Stimulated activated CD8-positive, alpha-beta memory T cell treated with anti-CD3 and anti-CD28 coated beads, Interleukin-4, amount 100 ng/mL, for 1 hour (primary cell): ENCODE measurements at places on chromosomes 12 and 14.

DNA sequence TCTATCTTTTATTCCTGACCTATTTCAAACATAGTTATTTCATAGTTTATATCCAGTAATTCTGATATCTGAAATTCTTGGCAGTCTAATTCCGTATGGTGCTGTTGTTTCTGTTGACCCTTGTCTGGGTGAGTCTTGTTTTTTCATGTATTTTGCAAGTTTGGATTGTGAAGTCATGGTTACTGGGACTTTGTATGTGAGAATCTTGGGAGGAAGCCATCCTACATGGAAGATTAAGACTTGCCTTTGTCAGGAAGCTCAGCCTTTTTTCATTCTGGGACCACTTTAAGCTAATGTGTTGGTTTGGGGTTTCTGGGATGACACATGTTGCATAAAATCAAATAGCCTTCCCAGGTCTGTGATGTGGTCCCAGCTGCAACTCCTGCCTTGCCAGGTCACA, 191.6 kb upstream of the E2F7 start:
- DNase-seq: no peak

- no peak for DNase-seq
Measured at GRCh38 chr12:49651855-49652254, 28.5 kb downstream of the PRPF40B start.

GRCh38 chr14:99737451-99737951, 53.4 kb downstream of the CYP46A1 start:
- DNase-seq: no peak

DNA sequence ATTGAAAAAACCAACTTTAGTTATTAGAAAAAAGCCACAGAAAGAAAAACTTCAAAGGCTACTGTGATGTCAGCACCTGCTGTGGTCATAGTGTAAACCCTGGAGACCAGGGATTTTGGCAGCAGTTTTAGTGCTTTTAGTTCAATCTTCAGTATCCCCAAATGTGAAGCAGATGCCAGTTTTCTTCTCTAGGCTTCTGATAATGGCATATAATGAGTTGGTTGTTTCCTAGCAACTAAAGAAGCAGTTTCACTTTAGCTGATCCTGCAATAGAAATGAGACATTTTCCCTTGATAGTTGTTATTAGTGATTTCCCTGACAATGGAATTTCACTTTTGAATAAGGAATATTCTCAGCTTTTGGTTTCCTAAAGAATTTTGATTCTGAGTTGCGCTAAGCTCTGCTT, 131.2 kb downstream of the NUBPL start:
- no peak for DNase-seq

GRCh38 chr12:78863482-78864402, 832 bp upstream of the SYT1 start:
- DNase-seq: no peak

DNA sequence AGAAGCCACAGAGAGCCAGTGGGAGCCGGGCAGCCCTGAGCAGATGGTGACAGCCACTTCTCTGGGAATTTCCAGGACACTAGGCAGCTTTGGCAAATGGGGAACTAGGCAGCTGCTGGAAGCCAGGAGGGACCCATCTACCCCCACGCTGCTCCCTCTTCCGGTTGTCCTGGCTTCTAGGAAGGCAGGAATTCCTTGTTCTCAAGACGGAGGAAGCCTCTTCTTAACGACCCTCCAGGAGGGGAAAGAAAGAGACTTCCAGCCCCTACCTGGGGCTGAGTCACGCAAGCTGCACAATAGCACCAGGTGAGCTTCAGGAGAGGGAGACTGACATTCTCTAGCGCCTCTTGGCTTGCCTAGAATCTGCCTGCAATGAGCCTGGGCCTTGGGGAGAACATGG, 141.5 kb downstream of the ANO2 start:
- no peak for DNase-seq

DNA sequence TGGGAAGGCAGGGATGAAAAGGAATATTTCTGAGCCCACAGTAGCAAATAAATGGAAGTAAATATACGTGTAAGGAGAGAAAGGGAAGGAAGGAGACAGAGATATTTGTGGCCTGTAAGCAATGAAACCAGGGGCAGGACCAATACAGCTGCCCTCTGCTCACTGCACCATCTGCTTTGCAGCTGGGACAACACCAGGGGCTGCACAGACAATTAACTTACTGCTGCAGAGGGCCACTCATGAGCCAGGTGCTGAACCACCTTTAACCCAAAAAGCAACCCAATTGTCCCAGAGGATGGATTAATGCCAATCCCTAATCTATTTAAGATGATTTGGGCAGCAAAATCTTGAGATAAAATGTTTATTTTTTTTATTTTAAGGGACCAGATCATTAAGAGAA, 30.6 kb upstream of the TMX1 start:
- no peak for DNase-seq

DNA sequence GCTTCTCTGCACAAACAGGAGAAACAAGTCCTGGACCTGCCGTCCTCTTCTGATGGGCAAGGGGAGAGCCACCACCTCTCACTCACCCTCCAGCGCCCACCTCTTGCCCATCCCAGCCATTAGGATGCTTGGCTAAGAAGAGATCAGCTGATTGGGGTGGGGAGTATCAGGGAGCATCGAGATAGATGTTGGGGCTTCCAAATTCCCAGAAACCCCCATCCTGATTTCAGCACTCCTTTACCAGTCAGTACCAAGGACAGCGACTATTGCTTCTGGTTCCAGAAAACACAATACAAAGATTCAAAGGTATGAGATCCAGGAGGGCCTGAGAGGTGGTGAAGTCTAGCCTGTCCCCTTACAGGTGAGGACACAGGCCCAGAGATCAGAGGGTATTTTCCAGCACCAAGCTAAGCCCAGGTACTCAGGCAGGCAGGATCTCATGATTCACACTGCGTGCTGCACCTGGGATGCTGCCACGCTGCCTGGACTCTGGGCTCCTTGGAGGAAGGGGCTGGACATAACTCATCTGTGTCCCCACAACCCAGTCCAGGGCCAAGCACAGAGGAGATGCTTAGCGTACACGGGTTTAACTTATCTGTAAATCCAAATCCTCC, 76.6 kb downstream of the TUNAR start:
- no peak for DNase-seq

GRCh38 chr12:12779529-12779928, 5.9 kb upstream of the APOLD1 start:
- DNase-seq: no peak

DNA sequence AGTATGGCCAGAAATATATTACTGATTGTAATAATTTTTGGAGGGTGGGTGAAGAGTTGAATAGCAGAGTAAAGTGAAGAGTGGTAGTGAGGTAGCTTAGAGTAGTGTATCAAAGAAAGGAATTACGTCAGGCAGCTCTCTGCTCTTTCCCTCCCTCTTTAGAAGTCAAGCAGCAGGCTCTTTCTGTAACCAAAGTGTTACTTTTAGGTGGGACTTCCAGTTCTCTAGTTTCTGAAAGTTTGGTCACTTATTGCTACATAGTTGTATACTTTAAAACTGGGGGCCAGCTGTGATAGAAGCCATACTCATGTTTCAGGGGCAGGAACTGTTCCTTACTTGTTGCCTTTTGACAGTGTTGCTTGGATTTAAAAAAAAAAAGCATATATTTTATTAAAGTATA, 30.6 kb downstream of the ATF7IP start:
- no peak for DNase-seq

- peak; percentile 33 for DNase-seq
Measured at GRCh38 chr14:63853831-63854293, 1.1 kb downstream of the SYNE2 start.

DNA sequence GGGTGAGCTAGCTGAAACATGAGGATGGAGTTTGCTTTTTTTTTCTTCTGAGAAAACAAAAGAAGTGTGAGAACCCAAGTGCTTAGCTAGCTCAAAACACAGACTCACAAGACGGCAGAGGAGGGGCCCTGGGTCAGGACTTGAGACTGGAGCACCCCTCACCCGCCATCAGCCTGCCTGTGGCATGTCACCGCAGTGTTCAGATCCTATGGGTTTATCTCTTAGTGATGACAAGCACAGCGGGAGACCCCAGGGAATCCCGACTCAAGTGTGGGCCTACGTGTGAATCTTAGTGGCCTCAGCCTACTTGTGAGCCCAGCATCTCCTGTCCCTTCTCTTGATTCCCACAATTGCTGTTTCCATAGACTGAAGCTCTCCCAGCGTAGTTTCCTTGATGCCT, 22.9 kb downstream of the DYRK4 start:
- no peak for DNase-seq

GRCh38 chr12:75834591-75834990, 197.0 kb downstream of the PHLDA1 start:
- DNase-seq: no peak

GRCh38 chr14:37428954-37429353, 166.1 kb downstream of the FOXA1 start:
- no peak for DNase-seq

- no peak for DNase-seq
Measured at GRCh38 chr12:54040148-54040494, 7.3 kb downstream of the HOXC5 start.

DNA sequence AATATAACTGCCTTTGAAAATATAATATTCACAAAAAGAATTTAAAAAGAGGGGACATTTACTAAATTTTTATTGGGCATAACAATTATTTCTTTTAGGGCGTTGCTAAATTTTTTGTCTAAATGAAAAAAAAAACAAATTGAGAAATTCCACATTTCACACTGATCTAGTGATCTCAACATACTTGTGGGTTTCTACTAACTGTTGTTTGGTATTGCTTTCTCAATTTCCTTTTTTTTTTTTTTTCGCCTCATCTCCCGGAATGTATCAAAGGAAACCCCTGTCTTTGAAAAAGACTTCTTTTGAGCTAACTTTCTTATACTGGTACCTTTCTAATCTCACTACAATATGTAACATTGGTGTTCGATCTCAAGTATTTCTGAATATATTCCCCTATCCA, at the start of gene CLEC4D:
Gene CLEC4D, plus strand, starts transcription at position 248 of the 400 bp plus-strand sequence. CDS start 230 bp downstream, outside the sequence.
- no peak for DNase-seq

- no peak for DNase-seq
Measured at GRCh38 chr14:74856366-74856765, 19.6 kb downstream of the PROX2 start.

GRCh38 chr12:93844164-93844784, 167.1 kb downstream of the CRADD start:
- DNase-seq: no peak

DNA sequence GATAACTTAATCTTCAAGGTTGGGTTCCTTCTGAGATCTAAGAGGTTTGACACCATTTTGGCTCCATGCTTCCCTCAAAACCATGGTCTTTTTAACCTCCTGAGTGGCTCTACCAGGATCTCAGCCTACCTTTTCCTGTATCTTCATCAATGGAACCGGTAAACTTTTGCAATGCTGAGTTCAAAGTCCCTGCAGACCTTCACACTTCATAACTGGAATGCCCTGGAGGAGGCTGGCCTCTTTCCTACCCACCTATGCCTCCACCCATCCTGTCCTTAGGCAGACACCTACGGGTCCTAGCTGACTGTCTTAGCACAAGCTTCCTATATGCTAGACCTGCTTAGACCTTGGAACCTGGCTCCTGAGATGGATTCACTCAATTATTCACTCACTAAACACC, 89.5 kb upstream of the EEA1 start:
- no peak for DNase-seq

- DNase-seq: no peak
Measured at GRCh38 chr12:43882578-43883178, 46.8 kb downstream of the TMEM117 start.

DNA sequence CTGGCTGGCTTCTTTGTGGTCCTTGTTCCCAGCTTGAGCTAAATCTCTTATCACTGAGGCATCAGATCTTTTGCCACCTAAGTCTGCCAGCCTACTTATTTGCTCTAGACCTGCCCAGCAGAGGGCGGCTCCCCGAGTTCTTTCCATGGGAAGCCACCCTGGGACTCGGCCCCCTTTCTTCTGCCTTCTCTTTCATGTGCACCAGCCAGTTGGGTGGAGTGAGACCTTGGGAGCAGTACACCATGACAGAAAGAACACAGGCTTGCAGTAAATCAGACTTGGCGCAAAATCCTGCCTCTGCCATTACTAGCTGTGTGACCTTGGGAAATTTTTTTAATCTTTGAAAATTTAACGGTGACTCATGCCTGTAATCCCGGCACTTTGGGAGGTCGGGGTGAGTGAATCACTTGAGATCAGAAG, 7.4 kb downstream of the SMAGP start:
- no peak for DNase-seq

- DNase-seq: no peak
Measured at GRCh38 chr12:130051900-130052299, 110.4 kb upstream of the FZD10 start.

GRCh38 chr12:116338064-116338846, 60.8 kb upstream of the MED13L start:
- no peak for DNase-seq

DNA sequence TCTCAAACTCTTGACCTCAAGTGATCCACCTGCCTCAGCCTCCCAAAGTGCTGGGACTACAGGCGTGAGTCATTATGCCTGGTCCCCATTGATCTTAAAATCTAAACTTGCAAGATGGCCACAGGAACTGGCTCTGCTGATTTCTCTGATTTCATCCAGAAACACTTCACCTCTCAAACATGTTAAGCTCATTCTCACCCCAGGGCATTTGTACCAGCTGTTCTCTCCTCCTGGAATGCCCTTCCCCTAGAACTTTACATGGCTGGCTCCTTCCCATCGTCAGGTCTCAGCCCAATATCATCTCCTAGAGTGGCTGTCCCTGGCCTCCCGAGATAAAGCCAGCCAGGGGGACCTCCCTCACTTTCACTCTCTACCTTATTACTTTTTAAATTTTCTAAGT, 5.3 kb upstream of the LRTM2 start:
- no peak for DNase-seq

DNA sequence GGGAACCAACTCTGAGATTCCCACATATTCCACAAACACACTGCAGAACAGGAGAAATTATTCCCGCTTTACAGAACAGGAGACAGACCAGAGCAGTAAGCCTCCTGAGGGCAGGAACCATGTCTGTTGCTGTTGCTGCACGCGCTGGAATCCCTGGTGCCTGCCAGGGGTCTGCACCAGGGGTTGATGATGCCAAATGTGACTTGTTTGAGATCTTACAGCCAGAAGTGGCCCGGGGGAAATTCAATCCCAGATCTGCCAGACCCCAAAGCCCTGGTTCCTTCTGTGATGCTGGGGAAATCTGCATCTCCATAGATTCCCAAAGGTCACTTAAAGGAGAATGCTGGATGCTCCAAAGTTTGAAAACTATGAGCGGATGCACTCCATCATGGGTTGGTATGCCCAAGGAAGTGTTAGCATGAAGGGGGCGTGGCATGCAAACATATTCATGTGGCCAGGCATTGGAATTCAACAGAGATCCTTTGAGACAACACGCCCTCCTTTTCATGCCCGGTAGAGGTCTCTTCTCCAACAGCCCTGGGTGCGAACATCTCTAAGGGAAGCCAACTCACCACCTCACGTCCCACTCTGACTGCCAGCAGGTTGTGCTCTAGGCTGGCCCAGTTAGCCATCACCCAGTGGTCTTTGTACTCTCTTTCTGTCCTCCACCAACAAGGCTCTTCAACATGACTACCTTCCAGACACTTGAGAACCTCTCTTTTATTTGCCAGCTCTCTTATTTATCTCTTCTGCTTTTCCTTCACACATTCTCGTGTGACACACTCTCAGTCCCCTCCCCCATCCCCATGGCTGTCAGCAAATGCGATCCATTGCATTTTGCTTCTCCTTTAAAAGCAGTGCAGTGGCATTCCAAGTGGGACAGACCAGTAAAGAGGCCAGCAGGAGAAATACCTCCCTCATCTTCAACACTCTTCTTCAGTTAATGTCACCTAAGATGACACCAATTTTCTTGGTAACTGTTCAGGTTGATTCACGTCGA, 131.3 kb downstream of the ZFP36L1 start:
- DNase-seq: no peak

- DNase-seq: no peak
Measured at GRCh38 chr14:68535404-68536017, 257.4 kb downstream of the ZFP36L1 start.
